Amniotic stem cell (primary cell): ENCODE measurements at places on chromosomes 12 and 14.

DNA sequence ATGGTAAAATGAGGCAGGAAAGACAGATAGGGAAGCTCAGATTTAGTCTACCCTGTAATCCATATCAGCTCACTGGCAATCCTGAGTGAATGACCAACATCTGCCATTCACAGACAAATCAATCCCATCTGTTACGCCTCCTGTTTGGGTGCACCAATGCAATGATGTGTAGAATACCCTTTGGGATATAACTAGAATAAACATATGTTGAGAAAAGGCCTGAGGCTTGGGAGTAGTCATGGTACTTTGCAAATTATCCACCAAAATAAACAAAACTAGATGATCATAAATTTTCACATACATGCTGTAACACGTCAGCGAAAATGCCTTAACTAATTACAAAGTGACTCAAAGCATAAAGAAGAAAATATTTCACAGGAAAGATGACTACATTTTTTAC, 78.8 kb downstream of the KCNC2 start:
- DNase-seq: peak; percentile 31

- peak; percentile 8 for DNase-seq
Measured at GRCh38 chr12:24728366-24728765, 220.5 kb downstream of the BCAT1 start.

DNA sequence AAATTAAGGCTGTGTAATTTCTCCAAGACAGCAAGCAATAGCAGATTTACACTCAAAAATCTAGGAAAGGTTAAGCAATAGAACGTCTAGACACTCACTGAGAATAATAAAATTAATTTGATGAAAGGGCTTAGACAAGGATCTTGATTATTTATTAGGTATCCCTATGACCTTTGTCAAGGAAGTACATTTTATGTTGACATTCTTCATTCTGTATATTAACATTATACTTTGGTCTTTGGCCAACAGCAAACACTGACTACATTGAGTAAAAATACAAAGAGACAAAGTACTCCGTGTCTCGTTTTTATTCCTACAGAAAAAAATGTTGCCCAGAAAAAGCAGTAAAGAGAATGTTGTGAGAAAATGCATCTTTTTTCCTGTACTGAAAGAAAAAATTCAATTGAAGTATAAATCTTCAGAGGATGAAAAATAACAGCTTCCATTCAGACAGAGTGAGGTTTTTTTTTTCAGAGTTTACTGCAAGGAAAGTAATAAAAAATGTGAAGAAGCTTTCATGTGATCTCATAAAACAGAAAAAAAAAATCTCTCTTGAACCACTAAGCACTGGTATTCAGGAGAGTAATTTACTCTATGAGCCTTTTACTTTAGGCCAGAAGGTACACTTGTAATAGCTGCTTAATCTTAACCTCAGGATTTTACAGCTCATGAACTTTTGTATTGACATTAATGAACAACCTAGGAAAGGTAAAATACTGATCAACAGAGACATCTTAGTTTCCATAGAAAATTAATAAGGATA, 605.0 kb downstream of the FSCB start:
- no peak for DNase-seq

- DNase-seq: no peak
Measured at GRCh38 chr12:66851134-66851533, 172.3 kb upstream of the GRIP1 start.

DNA sequence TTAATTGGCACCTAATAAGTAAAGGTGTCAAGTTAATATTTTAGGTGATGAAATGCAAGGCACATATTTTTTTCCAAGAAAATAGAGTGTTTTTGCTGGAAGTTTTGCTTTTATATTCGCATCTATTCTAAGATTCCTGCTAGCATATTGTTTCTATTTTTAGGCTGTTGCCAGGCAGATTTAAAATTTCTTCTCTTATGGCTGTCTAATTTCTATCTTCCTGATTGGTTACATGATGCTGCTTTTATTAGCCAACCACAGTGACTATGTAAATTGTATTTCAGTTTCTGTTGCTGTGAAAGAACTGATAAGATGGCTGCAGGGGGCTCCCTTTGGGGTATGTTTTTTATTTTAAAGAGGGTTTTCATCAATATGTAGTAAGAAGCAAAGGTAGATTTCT, 42.7 kb downstream of the ATF7IP start:
- no peak for DNase-seq

GRCh38 chr14:70753518-70753953, 55.8 kb downstream of the MAP3K9 start:
- DNase-seq: no peak
